ENCODE measurements at places on chromosomes 16 and 17. TPM values are rescaled to one million over a fixed set of nuclear protein-coding genes. Genes with fewer than 3 reads are reported as not detected.
A peak's percentile ranks its signal among the peaks of the same experiment; 100 is the strongest.

- peak; percentile 35 for DNase-seq
Observed at GRCh38 chr16:30637944-30638343, 12.8 kb upstream of the PRR14 start.

GRCh38 chr16:83956336-83957289, 3.6 kb downstream of the OSGIN1 start:
- DNase-seq = peak; percentile 91

DNA sequence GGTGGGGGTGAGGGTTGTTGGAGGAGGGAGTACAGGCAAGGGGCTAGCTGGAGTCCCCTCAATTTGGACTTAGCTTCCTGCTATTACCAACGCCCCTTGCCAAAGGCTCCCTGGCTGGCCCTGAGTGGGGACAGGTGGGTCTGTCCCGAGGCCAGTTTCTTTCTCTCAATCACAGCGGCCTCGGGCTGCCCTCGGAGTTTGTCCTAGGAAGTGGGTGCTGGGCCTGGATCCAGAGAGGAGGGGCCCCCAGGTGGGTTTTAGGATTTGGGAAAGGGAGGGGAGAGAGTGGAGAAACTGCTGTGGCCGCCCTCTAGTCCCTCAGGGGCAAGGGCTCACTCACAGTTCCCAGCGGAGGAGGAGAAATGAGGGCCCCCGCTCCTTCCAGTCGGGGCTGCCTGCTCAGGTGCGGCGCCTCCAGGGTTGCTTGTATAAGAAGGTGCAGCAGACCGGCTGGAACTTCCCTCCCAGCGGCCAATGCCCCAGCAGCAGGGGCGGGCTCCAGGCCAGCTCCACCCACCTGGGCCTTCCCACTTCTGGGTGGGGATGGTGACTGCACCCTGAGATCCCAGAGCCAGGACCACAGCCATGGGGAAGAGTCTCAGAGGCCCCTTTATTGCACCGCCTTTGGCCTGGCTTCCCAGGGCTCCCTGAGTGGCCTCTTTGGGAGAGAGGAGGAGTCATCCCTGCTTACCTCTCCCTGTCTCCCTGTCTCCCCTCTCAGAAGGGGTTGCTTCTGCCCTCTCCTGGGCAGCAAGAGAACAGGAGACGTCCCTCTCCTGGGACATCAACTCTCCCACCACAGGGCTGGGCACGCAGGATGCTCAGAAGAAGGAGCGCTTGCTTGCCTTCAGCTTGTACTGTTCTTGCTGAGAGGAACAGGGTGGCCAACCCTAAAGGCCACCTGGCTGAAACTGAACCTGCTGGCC, 112.0 kb upstream of the SMURF2 start:
- DNase-seq = peak; percentile 78

GRCh38 chr16:50570808-50571598, 22.8 kb downstream of the NKD1 start:
- DNase-seq = no peak

DNA sequence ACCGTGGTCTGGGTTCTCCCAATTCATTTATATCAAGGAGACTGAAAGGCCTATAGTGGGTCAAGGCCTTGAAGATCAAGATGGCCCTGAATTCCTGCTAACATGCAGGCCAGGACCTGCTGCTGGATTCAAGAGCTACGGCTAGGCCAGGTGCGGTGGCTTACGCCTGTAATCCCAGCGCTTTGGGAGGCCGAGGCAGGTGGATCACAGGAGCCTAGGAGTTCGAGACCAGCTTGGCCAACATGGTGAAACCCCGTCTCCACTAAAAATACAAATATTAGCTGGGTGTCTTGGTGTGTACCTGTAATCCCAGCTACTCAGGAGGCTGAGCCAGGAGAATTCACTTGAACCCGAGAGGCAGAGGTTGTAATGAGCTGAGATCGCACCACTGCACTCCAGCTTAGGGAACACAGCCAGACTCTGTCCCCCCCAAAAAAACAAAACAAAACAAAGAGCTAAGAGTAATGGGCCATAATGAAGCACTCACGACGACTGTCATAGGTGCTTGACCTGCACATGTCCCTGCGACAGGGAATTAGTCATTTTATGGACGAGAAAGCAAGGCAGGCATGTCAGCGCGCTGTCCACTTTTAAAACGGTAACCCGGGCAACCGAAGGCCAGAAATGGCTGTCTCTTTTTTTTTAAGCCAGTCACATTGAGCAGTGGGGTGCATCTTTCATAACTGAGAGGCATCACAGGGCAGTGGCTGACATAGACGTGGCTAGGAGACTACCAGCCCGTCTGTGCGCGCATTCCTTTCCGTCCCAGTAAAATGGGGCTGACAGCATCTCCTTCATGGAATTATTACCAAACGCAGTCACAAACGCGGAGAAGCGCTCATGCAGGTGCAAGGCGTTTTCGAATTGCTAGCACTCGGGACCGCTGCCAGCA, 1.0 kb upstream of the FBRS start:
- peak; percentile 57 for DNase-seq

GRCh38 chr17:47301831-47302230, 21.9 kb upstream of the EFCAB13 start:
- no peak for DNase-seq

DNA sequence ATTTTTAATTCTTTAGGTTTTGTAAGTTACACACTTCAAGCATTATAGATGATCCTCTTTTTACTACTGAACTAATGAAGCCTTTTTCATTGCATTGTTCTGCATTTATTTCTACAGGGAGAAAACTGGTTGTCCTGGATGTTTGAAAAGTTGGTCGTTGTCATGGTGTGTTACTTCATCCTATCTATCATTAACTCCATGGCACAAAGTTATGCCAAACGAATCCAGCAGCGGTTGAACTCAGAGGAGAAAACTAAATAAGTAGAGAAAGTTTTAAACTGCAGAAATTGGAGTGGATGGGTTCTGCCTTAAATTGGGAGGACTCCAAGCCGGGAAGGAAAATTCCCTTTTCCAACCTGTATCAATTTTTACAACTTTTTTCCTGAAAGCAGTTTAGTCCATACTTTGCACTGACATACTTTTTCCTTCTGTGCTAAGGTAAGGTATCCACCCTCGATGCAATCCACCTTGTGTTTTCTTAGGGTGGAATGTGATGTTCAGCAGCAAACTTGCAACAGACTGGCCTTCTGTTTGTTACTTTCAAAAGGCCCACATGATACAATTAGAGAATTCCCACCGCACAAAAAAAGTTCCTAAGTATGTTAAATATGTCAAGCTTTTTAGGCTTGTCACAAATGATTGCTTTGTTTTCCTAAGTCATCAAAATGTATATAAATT, 53.0 kb downstream of the TUBD1 start:
- DNase-seq = no peak

DNA sequence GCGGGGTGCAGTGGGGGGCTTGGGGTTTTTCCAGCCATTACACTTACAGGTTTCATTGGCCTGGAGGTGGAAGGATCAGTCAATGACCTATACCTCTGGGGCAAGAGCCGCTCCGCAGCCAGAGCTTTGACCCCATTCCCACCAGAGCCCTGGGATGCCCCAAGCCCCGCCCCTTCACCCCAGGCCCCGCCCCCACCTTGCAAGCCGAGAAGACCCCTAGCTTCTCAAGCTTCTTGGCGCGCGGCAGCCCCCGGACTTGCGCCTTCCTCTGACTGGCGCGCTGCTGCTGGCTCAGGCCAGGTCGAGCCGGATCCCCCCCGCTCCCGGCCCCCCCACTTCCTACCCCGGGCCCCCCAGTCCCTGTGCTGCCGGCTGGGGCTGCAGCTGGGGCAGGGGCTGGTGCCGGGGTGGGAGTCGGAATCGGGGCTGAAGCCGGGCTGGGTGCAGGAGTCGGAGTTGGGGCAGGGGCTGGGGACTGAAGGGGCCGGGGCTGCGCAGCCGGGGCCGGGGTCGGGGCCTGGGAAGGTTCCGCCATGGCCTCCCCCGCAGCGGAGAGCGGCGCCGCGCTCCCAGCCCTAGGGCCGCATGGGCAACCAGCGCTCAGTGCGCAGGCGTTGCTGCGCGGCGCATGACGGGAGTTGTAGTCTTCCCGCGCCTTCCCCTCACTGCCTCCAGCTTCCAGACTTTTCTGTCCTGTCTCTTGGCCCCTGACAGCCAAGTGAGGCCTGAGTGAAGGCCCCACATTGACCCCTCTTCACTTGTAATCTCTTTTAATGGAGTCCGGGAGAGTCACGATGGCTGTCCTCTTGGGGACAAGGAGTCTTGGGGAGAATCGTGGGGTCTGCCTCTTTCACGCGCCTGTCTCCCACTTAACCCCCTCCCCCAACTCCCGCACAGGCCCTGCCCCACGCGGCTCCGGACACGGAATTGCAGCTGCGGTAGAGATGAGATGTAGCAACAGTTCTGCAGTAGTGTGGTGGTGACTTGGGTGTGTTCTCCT, at the start of gene KAT2A:
TSS of gene KAT2A (minus strand) at position 598 of the 1,000 bp plus-strand sequence. CDS start at position 535, 63 bp downstream.
- DNase-seq = peak; percentile 94

DNA sequence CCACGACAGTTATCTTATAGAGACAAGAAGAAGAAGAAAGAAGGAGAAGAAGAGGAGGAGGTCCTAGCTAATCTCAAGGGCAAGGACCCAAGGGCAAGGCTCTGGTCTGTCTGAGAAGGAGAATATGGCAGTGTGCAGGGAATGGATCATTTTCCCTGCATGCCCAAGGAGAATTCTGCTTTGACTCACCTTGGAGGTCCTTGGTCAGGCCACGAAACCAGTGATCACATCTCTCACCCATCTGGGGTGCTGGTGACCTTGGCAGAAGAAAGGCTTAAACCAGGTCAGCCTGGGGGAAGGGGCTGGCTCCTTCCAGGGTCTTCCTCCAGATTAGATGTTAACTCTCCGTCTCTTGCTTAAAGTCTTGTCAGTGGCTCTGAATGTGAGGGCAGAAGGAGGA, 1.6 kb upstream of the FMNL1 start:
- no peak for DNase-seq

- no peak for DNase-seq
Observed at GRCh38 chr17:41692722-41693521, 4.2 kb downstream of the EIF1 start.

DNA sequence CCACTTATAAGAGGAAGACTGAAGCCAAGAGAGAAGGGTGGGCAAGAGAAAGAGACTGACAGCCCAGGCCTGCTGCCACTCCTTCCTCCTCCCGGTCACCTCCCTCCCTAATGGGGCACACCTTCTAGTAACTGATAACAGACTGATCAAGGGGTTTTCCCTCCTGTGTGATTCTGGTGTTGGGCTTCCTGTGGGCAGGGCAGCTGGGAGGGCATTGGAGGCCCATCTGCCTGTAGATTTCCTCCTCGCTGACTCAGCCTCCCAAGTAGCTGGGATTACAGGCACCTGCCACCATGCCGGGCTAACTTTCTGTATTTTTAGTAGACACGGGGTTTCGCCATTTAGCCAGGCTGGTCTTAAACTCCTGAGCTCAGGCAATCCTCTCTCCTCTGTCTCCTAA, 16.2 kb downstream of the CA4 start:
- DNase-seq = peak; percentile 6

DNA sequence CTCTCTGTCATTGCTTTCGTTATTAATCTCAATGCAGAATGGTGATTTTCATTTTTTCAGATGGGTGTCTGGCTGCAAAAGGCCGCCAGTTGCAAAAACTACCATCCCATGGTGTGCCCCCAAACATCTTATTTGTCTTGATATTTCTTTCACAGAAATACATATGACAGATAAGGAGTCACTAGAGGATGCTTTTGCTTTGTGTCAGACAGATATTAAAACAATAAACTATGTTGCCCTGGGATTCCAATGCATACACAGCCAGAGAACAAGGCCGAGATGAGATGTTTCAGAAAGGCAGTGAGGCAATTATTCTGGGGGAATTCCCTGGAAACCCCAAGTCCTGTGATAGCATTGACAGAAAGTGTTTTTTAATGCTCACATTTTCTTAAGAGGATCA, 307.7 kb downstream of the RBFOX1 start:
- no peak for DNase-seq

DNA sequence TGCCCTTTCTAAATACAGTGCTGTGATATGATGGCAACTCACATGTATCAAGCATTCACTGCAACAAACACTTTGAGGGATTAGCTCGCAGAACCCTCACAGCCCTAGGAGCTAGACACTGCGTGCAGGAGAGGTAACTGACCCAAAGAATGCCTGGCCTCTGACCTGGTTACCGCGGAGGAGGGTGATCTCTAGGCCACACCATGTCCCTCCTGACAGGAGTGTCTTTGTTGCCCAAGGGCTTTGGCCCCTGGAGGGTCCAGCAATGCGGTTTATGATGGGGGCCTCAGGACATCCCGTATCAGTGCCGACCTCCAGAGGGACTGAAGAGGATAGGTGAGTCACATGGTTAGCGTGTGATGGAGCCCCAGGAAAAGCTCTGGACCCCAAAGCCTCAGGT, 130.6 kb downstream of the MGAT5B start:
- DNase-seq = no peak

GRCh38 chr17:7650509-7651096, at the start of gene ATP1B2:
TSS of gene ATP1B2 (plus strand) at chr17:7650926. CDS start at chr17:7651519, 593 bp downstream.
- peak; percentile 97 for DNase-seq

Gene DHX58
- total RNA-seq = 2.3 TPM

DNA sequence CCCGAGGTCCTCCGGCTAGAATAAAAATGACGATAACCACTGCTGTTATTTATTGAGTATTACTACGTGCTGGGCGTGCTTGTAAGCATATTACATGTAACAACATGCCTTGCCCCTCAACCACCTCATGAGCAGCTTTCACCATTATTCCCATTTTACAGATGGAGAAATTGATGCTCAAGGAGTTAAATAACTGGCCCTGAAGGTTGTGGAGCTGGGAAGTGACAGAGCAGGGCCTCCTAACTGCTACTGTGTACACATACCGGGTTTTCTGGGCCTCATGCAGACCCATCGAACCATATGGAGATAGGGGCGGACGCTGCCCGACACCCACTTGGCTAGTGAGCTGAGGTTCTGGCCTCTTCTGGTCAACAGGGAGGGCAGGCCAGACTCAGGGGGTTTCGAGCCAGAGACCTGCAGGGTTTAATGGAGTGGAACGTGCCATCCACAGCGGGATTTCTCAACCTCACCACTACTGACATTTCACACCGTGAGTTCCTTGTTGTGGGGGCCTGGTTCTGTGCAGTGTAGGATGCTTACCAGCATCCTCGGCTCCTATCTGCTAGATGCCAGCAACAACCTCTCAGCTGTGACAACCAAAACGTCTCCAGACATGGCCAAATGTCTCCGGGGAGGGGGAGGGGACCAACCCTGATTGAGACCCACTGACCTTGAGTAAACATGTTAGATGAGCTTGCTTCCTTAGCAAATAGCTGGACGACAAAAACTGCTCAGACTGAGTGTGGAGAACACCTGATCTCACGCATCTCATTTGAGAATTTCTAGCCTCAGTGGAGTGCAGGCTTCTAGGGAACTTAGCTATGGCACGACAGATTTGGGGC, 432.0 kb downstream of the SLC39A11 start:
- no peak for DNase-seq

GRCh38 chr16:75868636-75869632, 142.6 kb upstream of the CPHXL start:
- no peak for DNase-seq

Gene TAT
- 0.63 TPM for total RNA-seq

Gene PIMREG
- 13.4 TPM for total RNA-seq

Gene SHISA6
- not detected for total RNA-seq

- no peak for DNase-seq
Observed at GRCh38 chr16:4321286-4322120, 5.6 kb downstream of the GLIS2 start.
